ENCODE measurements at places on chromosomes 2 and 18.

- no peak for DNase-seq
These were observed 27.1 kb upstream of the TFPI start for GRCh38 chr2:187581125-187581896.

- no peak for DNase-seq
These were observed 158.0 kb downstream of the INHBB start for GRCh38 chr2:120503793-120504571.

GRCh38 chr2:64025741-64026140, 6.5 kb upstream of the VPS54 start:
- DNase-seq, result no peak

DNA sequence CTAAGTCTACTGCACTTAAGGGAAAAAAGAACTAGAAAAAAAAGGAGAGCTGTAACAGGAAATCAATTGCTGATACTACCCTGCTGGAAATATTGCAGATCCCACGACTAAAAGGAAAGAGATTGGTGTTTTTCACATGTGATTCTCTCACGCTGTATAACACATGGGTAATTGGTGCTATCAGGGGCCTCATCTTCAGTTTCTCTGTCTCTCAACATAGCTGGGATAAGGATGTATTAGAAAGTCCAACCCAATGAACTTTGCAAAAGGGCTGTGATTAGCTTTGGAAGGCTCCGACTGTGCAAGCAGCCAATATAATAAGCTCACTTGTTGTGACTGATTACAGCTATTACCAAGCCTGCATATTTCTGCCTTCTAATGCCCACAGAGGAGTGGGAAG, 133.4 kb downstream of the NRP2 start:
- no peak for DNase-seq

DNA sequence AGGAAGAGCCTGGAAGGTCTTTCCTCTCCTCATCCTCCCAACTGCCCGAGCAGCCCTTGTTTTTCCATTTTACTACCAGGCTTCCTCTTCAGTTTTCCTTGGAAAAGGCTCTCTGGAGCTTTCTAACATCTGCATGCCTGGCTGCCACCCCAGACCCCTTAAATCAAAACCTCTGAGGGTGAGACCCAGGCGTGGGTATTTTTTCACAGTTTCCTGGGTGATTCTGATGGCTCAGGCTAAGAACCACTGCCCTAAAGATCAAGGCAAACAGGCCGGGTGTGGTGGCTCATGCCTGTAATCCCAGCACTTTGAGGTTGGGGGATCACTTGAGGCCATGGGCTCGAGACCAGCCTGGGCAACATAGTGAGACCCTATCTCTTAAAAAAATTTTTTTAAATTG, 35.4 kb downstream of the EMILIN2 start:
- DNase-seq, result no peak

DNA sequence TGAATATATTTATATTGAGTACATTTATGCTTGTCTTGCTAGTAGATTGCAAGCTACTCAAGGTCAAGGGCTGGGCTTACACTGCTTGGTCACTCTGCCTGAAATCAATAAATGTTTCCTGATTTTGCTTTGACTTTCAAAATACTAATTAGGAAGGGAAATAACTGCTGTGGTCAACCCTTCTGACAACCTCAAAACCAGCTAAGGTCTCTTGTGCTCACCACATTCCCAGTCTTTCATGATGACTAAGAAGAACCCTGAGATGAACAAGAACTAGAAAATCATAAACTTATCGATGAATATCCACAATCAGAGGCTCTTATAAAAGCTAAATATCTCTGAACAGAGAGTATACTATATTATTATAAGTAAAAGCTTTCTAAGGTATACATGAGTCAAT, 33.3 kb downstream of the ABCB11 start:
- DNase-seq, result no peak

DNA sequence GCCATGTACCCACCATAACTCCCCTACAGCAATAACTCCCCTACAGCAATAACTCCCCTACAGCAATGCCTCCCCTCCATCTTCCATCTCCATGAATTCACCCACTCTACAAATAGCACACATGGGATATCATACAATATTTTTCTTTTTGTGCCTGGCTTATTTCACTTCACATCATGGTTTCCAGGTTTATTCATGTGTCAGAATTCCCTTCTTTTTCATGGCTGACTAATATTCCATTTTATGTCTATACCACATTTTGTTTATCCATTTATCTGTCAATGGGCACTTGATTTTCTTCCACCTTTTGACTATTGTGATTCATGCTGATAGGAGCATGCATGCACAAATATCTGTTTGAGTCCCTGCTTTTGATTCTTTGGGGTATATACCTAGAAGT, 178.3 kb downstream of the SMAD7 start:
- no peak for DNase-seq

- DNase-seq, result no peak
These were observed 10.3 kb downstream of the PECR start for GRCh38 chr2:216071111-216071851.

DNA sequence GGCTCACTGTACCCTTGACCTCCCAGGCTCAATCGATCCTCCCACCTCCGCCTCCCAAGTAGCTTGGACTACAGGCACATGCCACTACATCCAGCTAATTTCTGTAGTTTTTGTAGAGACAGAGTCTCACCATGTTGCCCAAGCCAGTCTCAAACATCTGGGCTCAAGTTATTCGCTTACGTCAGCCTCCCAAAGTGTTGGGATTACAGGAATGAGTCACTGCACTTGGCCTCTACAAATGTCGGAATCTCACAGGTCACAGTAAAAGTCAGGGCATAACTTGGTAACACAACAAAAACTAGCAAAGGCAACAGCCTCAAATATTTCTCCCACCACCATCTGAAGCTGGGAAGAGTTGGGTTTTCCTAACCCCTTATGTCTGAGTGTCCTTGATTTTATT, 25.3 kb downstream of the SCG2 start:
- DNase-seq, result no peak

DNA sequence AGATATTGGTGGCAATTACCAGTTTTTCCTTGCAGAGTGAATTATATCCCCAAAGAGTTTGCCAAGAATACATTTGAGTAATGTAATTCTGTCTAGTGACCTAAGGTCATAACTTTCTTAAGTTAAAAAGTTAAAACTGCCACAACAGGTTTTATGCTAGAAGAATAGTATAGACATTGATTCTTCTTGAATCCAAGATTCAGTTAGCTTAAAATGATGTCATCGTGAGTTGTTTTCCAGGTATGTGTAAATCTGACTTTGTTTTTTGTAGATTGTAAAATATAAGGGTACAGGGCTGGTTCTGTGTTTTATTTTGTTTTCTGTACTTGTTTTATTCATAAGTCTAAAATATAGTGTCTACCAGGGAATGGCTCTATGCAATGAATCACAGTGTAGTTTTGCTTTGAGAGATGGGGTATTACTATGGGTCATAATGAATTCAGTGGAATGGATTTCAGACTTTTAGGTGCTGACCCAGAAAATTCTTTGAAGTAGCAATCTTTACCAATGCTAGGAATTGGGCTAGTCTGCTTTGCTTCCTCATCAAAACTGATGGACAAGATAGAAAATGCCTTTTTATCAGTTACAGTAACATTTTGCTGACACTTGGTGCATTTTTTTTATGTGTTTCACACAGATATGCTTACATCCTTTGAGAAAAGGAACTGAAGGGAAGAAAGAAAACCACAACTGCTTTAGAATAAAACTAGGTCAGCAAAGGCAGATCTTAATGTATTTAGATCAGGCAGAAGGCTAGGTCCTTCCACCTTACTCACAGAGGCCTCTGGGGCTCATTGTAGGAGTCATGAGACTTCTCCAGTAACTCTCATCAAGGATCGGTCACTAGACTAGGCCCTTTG, 20.8 kb upstream of the MGAT5 start:
- no peak for DNase-seq

GRCh38 chr18:56381196-56381595, 257.2 kb downstream of the TXNL1 start:
- no peak for DNase-seq

GRCh38 chr18:77250926-77251729, 1.5 kb downstream of the GALR1 start:
- DNase-seq, result no peak

- no peak for DNase-seq
These were observed 181.1 kb upstream of the EPAS1 start for GRCh38 chr2:46116150-46116549.

GRCh38 chr2:227406177-227407031, 18.7 kb upstream of the SCYGR1 start:
- DNase-seq, result no peak

DNA sequence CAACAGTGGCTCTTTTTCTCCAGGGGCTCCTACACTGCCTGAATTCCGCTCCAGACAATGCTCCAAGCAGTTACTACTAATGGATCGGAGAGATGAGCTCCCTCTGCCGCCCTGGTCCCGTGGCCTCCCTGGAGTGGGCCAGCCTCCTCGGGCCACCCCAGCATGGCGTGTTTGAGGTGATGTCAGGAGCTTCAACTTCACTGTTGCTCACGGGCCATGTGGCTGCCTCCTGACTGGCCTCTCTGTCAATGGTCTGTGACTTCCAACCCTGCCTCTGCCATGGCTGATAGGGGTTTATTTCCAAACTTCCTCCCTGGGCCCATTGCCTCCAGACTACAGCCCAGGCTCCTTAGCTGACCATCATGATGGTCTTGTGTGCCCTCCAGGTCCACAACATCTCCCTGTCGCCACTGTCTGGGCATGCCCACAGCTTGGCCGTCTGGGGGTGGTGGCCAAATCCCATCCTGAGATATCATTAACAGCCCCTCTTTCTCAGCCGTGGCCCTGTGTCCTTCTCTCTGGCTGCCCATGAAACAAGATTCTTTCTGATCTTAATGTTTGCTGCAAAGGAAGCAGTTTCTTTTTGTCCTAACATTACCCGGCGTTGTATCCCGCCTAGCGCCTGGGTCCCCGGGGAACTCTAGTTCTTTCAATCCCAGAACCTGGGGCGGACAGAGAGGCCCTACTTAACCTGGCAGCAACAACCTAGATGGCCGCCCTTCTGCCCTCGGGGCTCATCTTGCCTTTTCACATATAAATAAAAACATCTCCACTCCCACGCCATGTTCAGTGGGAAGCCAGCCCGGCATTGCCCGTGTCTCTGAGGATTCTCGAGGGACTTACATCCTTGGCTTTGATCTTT, 38.1 kb downstream of the ATOH8 start:
- DNase-seq, result no peak

GRCh38 chr18:7683753-7684152, 116.6 kb downstream of the PTPRM start:
- DNase-seq, result no peak

DNA sequence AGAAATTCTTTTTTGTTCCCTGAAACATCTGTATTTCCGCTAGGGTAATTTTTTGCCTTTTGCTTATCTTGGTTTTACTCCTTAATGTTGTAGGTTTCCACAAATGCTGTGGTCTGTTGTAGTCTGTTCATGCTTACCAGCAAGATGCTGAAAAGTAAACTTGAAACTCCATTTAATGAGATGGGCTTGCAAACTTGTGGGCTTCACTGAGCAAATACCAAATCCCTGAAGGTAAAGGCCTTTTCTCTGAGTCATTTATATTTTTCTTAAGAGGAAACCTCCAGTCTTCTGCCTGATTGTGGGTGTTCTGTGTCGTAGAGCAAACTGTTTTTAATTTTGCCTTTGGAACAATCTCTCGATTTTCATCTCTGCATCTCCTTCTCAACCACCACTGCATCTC, 9.3 kb downstream of the SP140 start:
- no peak for DNase-seq

- no peak for DNase-seq
These were observed 12.4 kb upstream of the CHCHD5 start for GRCh38 chr2:112572005-112572404.

- DNase-seq, result no peak
These were observed 21.1 kb upstream of the TMBIM1 start for GRCh38 chr2:218313356-218313755.

DNA sequence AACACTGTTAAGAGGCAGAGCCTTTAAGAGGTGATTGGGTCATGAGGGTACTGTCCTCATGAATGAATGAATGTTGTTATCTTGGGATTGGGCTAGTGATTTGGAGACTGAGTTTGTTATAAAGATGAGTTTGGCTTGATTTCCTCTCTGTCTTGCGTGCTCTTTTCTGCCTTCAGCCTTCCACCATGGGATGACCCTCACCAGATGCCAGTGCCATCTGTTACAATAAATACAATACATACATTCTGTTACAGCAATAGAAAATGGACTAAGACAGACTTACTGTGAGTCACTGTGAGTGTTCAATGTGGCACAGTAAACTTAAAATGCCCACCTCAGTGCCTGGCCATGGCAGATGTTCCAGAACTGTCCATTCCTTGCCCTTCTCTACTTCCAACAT, 95.0 kb upstream of the ZFP36L2 start:
- DNase-seq, result no peak

- DNase-seq, result no peak
These were observed 108.1 kb upstream of the ACAA2 start for GRCh38 chr18:49921318-49921985.

DNA sequence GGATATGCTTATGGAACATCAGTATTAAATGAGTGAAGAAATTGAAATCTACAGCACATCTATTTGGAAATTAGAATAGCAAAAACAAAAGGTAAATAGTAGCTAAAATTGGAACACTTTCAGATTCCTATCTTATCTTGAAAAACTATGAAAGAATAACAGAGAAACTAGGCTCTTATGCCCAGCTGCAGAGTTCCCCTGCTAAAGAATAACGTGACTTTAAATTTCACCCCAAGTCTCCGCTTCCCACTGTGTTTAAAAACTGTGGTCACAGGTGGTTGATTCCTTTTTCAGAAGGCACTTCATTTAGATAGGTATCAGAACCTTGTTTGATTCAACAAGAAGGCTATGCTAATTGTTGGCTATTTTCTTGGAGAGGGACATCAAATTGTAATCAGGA, 30.1 kb downstream of the ARHGAP28 start:
- no peak for DNase-seq

DNA sequence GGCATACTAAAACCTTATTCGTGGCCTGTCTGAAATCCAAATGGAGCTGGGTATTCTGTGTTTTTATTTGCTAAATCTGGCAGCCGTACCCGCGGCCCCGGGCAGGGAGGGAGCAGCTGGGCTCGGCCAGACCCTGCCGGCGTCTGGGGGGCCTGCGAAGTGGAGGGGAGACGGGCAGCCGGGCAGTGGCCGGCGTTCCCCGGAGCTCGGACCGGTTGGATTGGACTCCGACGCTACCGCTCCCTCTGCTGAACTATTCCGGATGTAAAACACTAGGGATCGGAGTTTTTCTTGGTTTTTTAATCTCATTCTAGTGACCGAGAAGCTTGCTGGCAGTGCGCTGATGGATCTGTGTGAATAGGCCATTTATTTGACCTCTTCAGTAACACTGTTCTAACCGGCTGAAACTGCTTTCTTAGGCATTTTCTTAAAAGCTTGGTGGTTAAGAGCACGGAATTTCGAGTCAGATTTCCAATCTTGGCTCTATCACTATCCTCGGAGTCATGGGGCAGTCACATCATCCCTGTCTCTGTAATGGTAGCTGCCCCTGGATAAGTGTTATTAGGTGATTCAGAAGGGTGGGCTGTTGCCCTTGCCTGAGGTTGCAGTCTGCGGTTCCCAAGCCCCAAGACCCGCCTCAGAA, 694 bp downstream of the UNC50 start:
- DNase-seq, result no peak
